ENCODE measurements at places on chromosomes 7 and 10.

DNA sequence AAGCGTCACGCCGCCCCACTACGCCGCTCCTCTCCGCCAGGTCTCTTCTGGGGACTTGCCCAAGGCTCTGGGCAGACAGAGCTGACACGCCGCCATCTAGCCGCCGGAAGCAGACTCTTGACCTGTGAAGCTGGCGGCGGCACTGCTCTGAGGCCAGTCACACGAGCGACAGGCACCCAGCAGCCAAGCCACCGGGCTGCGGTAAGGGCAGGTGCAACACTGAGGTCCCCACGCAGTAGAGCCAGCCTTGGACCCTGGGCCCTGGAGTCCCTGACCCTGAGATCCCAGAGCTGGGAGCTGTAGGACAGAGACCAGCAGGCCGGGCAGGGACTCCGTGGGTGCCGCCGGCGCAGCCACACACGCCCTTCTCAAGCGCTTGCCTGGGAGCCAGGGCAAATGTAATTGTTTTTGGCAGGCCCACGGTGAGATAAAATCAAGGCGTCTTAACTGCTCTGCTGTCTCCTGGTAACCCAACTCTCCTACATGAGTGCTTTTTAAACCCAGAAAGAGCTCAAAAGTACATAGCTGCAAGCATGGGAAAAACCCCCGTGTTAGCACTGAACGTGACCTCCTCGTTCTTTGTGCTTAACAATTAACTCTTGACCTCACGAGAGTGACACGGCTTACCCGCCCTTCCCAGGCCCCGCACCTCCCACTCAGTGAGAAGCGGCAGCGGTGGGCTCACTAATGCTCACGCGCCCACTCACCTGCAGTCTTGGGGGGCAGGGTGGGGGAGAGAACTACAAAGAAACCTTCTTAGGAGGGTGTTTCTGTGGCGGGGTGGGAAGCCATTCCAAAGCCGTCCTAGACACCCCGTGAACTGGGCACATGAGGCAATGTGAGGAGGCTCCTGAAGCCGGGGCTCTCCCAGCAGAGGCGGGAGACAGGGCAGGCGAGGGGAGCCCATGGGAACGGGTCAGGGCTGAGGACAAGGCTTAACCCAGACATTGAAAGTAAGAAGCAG is 8.5 kb downstream of the GPER1 start:
- no peak for DNase-seq

DNA sequence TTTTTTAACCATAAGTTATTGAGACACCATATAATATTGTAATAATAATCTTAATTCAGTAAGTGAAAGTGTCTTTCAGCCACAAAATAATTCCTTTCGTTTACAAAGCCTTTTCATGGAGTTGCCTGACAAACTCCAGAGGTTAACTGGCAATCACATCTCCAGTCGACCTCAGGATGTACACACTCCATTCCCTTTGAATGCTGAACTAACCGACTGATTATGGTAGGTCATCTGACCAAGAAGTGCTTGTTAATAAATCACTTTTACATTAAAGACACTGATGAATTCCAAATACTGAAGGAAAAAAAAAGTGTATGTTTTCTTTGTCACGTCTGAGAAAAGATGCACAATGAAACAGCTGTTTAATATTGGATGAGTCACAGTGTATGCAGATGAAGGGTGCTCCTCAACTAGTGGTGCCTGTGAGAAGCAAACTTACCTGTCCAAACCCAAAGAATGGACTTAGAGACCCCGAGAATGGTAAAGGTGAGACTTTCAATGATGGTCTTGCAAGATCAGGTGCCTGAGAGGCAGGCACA is 348.1 kb upstream of the VWC2 start:
- no peak for DNase-seq

- no peak for DNase-seq
These were observed 1.7 kb upstream of the CYCS start for GRCh38 chr7:25126751-25127150.

GRCh38 chr10:124515244-124515970 is 53.8 kb downstream of the LHPP start:
- no peak for DNase-seq

- DNase-seq, result no peak
These were observed 52.3 kb upstream of the TRIM24 start for GRCh38 chr7:138407792-138408191.

DNA sequence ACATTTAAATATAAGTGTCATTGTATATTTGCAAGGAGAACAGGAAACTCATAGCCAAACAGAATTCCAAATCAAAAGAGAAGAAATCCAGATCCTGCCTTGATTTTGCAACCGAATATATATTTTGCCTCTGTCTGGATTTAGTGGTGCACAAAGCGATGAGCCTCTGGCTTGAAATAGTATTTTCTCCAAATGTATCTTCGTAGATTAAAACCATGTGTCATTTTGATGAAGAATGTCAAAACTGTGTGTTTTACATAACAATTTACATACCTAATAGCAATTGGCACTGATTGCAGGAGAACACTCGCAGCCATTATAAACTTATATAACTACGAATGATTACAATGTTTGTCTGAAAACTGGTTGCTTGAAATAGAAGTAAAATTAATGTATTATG is 156.4 kb downstream of the ARID5B start:
- no peak for DNase-seq

DNA sequence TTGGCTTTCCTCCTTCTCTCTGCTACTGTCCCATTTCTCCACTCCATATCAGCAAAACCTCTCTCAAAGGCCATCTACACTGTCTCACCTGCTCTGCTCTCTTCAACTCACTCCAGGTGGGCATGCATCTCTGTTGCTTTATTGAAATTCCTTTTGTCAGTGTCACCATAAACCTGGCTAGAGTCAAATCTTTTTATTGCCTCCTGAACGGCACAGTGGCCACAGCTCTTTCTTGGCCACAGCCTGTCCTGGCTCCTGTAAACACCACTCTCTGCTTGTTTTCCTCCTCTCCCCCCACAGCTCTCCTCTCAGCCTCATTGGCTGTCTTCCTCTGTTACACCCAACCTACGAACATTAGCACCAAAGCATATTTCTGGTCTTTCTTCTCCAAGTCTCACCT is 31.1 kb upstream of the TMEM273 start:
- no peak for DNase-seq

GRCh38 chr10:121838149-121838548 is 89.7 kb downstream of the ATE1 start:
- DNase-seq, result no peak

Data from activated CD4-positive, alpha-beta T cell treated with anti-CD3 and anti-CD28 coated beads for 24 hours (primary cell).